ENCODE measurements at places on chromosomes 2 and 18.

DNA sequence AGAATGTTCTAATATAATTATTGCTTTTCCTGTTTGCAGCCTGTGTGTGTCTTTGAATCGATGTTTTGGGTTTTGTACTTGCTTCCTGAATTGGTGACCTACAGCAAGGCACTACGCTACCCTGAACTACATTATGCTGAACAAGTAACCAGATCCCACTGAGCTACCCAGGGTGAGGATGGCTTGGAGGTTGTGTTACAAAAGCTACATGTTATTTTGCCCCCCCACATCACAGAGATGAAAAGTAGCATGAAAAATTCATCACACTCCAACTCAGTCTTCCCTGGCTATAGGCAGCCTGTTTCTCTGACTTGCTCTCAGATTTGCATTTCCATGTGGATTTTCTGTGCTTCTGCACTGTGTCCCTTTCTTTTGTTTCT lies 162.1 kb downstream of the LDLRAD4 start:
- DNase-seq: no peak

GRCh38 chr2:48529676-48530032 lies 300 bp upstream of the STON1 start:
- no peak for DNase-seq

- no peak for DNase-seq
Observed at GRCh38 chr2:231321021-231321420, 74.5 kb upstream of the B3GNT7 start.

DNA sequence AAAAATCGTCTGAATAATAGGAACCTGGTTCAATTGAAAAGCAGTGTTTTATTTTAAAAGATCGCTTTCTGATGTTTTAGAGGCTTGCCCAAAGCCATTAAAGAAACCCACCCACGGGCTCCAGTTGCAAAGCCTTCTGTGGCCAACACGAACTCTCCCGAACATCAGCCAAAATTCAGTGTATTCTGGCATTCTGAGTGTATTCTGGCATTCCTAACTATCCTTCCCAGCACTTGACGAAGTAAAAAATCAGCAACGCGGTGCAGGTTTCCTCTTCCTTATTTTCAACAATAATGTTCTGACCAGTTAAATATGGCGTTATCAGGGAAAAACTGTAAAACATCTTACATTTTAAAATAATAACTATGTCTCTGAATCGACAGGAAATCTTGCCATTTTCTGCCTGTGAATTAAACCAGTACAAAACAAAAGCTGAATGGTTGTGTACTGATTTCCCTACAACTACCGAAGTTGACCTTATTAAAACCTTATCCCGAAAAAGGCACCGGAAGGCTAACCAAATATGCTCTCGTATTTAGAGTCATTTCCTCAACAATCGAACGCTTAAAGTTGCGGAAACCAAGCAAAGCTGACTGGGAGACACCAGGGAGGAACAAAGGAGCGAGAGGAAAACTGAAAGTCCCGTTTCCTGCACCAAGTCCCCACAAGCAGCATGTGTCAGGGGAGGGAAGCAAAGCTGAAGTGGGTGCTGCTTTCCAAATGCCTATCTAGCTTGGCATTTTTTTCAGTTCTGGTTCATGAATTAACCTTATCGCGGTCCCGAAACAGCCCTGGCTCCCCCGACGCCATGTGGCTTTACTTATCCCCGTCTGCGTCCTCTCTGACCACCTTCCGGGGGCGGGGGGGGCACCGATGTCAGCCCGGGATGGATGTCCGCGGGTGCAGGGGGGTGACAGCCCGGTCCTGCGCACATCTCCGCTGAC lies 44.3 kb downstream of the ZNF516 start:
- DNase-seq: no peak

DNA sequence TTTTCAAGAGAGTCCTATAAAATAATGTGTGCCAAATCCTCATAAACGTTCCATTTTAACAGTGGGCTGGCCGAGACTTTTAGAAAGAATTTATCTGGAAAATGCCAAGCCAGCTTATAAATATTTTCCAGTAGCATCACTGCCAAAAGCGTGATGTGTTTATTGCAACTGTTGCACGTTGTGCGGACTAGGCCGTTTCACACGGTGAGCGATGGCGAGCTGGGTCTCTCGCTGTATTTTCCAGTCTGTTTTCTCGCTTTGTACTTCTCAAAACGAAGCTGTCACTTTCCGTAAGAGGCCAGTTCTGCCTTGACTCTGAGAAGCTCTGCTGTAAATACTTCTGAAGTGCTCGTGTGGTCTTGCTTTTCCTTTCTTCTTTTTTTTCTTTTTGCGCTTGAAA lies 65.0 kb upstream of the ZNF236 start:
- no peak for DNase-seq

DNA sequence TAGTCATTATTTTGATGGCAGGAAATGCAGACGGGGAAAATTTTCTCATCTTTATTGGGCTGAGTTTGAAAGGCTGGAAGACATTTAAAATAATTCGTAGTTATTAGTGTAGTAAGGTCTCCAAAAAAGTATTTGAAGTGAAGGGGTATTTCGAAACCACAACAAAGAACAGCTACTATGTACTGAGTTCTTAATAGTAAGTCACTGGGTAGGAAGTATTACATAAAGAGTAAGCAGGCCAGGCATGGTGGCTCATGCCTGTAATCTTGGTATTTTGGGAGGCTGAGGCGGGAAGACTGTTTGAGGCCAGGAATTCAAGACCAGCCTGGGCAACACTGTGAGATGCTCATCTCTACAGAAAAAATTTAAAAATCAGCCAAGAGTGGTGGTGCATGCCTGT lies 113.6 kb downstream of the MEP1B start:
- DNase-seq: no peak

GRCh38 chr2:69456950-69457445 lies 19.8 kb upstream of the NFU1 start:
- no peak for DNase-seq

DNA sequence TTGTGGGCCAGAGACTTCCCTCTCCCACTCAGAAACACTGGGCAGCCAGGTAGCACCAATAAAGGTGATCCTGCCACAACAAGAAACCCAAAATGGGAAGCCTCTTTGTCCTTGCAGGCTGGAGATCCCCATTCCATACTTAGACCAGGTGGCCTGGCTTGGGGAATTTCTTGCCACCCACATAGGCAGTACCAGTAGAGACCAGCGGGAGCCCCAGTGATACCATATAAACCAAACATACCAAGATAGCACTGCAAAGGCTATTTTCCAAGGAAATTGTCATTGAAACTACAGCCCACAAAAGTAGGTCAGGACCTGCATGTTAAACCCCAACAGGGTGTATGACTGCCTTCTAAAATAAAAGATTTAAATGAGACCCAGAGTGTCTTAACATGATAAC lies 171.6 kb downstream of the DIS3L2 start:
- DNase-seq: no peak

DNA sequence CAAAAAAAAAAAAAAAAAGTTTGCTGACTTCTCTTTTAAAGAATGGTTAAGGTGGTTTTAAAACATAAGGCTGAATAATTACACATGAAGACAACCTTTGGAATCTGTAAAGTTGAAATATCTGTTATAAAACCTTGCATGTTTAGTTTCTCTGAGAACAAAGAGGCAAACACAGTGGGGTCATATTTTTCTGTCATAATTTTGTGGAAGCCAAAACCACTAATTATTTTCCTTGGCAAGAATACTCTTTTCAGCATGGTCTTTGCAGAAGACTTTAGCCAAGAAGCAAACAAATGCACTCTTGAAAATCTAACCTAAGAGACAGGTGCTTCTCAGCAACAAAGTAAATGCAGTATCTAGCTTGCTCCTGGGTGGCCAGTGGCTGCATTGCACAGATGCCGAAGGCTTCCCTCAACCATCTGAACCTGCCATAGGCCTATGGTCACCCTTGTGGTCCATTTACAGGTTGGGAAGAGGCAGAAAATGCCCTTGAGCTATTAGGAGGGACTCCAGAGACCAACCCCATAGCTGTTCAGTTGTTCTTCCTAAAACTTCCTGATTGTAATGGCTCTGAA lies 44.8 kb downstream of the ZAP70 start:
- no peak for DNase-seq

- DNase-seq: no peak
Observed at GRCh38 chr18:22278798-22279197, 109.4 kb downstream of the GATA6 start.

GRCh38 chr2:141200191-141200590 lies 930.6 kb downstream of the LRP1B start:
- DNase-seq: no peak

DNA sequence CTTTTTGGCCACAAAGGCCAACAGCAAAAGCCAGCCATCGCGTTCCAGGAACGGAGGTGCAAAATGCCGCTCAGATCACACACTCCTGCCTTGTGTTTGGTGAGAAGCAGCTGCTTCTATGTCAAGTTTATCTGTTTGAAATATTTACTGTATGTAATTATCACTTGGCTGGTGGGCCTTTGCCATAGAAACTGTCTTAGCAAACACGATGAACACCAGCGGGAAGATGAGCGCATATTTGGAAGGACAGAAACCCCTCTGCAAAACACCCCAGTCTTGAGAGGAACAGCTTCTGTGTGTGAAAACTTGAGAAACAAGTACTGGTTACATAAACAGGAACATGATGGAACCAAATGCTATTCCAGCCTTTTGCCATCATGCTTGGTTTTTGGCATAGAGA lies 59.7 kb downstream of the SCG2 start:
- DNase-seq: no peak

GRCh38 chr2:191994749-191995148 lies 147.9 kb upstream of the CAVIN2 start:
- DNase-seq: no peak

- no peak for DNase-seq
Observed at GRCh38 chr2:197425550-197425949, 9.3 kb downstream of the SF3B1 start.

- DNase-seq: no peak
Observed at GRCh38 chr2:218577482-218578220, 9.0 kb downstream of the CNOT9 start.

All from fibroblast of skin of left quadriceps (primary cell).